ENCODE measurements at places on chromosomes 16 and 17. TPM values are rescaled to one million over a fixed set of nuclear protein-coding genes. Genes with fewer than 3 reads are reported as not detected.

Gene SLC4A1
- total RNA-seq, result not detected

DNA sequence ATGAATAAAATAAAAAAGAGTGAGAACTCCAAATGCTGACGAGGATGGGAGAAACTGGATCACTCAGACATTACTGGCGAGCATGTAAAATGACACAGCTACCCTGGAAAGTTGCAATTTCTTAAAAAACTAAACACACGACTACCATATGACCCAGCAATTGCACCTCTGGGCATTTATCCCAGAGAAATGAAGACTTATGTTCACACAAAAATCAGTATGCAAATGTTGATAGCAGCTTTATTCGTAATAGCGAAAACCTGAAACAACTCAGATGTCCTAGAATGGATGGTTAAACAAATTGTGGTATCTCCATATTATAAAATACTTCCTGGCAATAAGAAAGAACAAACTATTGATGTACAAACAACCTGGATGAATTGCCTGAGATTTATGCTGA, 357.2 kb upstream of the ASIC2 start:
- no peak for DNase-seq

Gene DNAH2
- not detected for total RNA-seq

Gene TCAP
- total RNA-seq, result 0.97 TPM

- DNase-seq, result no peak
Observed at GRCh38 chr16:12345349-12345748, 368.8 kb downstream of the SNX29 start.

DNA sequence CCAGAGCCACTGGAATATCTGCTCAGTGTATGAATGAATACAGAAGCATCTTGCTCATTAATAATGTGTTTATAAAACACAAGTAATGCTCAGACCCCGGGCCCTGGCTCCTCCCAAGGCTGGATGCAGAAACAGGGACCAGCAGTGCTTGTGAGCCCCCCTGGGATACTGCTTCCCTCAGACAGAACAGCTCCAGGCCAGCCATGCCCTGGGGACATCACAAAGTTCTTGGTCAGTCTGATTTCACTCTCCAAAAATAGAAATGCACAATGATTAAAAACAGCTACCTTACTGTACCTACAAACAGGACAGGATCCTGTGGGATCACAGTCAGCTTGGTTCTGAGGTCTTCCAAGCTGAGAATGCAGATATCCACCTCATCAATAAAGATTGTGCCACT, 68.2 kb downstream of the ABCC12 start:
- no peak for DNase-seq
